ENCODE measurements at places on chromosomes 12 and 14. TPM values are rescaled to one million over a fixed set of nuclear protein-coding genes. Genes with fewer than 3 reads are reported as not detected.

DNA sequence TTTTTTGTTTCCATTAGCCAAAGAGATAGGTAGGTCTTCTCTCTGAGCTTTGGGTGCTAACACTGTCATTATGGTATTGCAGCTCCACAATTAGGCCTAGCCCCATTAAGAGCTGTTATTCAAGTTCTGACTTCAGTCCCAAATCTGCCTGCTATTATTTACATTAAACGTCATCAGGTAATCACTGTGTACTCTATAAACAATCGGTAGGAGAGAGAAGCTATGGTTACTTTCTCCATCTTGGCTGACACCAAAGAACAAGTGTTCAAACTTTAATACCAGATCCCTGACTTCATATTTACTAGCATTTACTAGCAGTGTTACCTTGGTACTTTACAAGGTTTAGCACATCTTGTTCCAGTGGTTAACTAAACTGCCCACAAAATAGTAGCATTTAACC is 305.1 kb upstream of the GARIN2 start:
- no peak for DNase-seq

DNA sequence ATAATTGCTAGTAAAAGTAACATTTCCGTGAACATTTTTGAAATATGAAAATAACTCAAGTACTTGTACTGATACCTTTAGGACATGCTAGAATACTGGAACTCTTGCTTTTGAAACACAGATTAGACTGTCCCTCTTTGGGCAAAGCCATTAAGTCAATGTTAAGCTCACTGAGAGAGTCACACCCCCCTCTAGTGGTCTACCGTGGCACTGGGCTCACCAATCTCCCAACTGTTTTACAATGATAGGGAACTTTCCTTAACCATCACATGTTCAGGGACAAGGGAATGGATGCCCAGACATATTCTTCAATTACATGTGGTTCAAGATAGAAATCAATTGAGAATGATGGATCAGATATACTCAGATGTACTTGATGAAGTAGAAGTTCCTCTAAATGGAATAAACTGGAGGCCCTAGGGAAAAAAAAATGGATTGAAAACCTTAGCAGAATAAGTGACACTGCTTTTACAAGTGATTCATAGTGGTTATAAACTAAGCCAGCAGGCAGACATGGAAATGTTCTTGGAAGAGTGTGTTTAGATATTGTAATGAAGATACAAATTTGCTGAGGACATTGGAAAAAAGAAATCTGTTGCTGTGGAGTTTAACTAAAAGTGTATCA is 17.8 kb downstream of the NANOG start:
- DNase-seq: peak; percentile 46

DNA sequence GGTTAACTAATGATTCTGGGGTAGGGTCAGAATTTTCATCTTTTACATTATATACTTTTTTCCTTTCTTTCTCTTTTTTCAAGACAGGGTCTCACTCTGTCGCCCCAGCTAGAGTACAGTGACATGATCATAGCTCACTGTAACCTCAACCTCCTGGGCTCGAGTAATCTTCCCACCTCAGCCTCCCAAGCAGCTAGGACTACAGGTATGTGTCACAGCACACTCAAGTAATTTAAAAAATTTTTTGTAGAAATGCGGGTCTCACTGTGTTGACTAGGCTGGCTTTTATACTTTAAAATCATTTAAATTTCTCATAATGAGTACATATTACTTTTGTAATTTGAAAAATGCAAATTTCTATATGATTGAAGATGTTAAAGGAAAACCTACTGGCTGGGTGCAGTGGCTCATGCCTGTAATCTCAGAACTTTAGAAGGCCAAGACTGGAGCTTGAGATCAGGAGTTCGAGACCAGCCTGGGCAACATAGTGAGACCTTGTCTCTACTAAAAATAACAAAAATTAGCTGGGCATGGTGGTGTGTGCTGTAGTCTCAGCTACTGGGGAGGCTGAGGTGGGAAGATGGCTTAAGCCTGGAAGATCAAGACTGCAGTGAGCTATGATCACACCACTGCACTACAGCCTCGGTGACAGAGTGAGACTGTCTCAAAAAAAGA is 25.7 kb downstream of the R3HDM2 start:
- no peak for DNase-seq

DNA sequence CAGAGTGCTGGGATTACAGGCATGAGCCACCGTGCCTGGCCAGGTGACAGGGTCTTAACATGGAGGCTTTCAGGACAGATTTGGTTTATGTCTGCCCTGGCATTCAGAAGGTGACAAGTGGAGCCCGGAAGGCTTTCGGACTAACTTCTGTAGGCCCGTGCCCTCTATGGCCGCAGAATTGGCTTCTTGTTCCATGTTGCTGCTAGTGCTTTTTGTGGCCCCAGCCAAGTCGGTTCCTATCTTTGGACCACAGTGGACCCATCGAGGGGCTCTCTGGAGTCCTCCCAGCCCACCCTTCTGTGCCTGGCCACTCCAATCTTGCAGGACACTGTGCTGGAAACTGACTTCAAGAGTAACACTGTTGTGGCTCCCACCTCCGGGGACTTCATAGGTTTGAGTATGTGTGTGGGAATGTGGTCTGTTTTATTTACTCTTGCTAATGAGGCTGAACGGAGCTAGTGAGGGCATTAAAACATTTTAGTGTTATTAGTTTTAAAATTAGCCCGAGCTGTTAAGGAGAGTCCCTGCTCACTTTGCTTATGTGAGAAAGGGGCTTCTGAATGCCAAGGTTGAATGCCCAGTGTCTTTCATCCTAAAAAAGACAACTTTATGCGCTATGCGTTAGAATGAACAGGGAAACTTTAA is 245.9 kb downstream of the CACNA1C start:
- no peak for DNase-seq

DNA sequence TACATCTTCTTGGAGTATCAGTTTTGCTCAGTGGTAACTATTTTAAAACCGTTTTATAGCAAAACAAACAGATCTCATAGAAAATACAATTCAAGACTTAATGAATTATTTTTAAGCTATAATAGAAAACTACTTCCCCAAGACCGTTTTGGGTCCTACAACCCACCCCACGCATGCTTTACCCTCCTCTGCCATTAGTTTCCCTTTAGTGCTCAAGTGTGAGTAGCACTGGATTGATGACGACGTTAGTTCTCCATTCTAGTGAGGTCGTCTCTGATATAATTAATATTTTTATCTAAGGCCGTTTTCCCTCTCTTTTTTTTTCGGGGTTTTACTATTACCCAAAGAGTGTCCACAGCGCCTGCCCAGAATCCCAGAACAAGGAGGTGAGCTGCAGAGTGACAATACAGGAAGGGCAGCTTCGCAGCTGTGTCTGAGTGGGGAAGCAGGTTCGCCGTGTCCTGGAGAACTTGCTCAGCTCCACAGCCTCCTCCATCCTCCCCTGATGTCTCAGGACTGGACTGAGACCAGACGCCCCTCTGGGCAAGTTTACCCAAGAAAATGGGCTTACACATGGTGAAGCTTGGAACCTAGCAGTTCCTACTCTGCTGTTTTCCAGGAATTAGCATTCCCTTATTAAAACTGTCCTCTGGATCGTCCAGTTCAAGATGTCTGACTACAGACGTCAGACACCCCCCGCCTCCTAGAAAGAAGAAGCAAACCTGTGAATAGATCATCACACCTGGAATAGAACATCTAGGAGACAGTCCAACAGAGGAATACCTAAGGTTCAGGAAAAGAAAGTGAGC is 31.9 kb upstream of the MON2 start:
- no peak for DNase-seq

DNA sequence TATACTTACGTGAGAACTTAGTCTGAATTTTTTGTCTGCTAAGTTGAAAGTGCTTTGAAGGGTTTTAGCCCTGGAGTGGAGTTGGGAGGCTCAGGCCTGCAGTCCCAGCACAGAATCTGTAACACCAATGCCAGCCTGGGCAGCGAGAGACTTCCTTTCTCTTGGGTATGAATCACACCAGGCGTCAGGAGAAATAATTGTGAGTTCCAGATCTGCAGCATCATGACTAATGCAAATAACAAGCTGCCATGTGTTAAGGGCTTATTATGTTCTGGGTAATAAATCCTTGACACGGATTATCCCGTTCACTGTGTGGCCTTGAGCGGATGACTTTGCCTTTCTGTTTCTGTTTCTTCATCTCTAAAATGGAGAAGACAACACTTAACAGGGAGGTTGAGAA is 70.6 kb downstream of the B4GALNT3 start:
- no peak for DNase-seq

GRCh38 chr14:21070083-21070609 is at the start of gene ARHGEF40:
TSS of gene ARHGEF40 (plus strand) at chr14:21070304. CDS start at chr14:21070397, 93 bp downstream.
- peak; percentile 66 for DNase-seq

DNA sequence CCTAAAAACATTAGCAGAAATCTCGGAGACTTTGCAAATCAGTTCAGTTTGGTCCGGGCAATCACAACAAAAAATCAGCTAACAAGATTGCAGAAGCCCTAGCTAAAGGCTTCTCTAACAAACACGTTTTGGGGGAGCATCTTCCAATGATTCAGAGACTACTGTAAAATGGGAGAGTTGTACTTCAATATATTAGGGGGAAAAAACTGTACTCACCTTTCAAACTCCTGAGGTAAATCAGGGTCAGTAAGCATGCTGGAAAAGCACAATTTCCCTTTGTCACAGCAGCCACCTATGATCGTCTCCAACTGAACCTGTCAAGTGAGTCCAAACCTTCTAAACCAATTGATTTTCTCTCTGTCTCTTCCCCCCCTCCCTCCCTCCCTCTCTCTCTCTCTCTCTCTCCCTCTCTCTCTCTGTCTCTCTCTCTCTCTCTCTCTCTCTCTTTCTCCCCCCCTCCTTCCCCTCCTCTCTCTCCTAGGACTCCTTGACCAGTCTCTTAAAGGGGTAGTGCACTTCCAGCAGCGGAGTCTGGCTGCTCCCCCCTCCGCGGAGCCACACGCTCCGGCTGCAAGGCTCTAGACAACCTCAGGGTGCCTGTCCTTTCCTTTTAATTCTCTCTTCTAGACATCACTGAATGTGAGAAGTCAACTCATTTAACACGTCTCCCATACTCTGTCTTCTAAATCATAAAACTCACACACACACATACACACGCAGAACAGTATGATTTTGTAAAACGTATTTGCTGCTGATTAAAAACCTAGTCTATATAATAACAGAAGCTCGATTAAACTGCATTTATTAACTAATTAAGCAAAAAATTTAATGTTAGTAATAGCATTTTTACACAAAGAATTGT is at the start of gene SOX5:
Gene SOX5 (minus strand): TSS at position 323 of the 862 bp plus-strand sequence. CDS start 69 bp downstream, at position 254.
- DNase-seq: peak; percentile 31

- DNase-seq: peak; percentile 59
These were observed 1.4 kb upstream of the ASIC1 start for GRCh38 chr12:50055831-50056638.

GRCh38 chr12:110498984-110499706 is 2.8 kb downstream of the VPS29 start:
- no peak for DNase-seq

DNA sequence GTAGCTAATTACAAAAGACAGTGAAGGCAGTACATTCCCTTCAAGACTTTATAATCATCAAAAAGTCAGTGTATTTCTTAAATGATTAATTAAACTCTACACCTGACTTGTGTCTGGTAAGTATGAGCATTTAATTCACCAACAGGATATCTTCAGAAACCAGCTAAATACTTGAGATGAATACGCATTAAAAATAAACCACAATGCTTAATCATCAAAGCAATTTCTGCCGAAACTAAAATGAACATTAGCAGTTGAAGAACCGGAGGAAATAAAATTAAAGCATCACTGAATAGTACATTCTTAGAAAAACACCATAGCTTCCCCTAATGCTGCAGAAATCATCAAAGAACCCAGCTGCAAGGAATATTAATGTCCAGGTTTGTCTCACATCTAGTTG is 32.7 kb downstream of the SLC25A21 start:
- no peak for DNase-seq

- no peak for DNase-seq
These were observed 39.4 kb upstream of the FUT8 start for GRCh38 chr14:65373016-65373670.

GRCh38 chr12:14846042-14846587 is 2.8 kb upstream of the ART4 start:
- DNase-seq: no peak

GRCh38 chr12:57476993-57477709 is 2.5 kb downstream of the ARHGAP9 start:
- no peak for DNase-seq

GRCh38 chr12:92583910-92584309 is 118.9 kb upstream of the PLEKHG7 start:
- DNase-seq: no peak

- DNase-seq: peak; percentile 63
These were observed 41.9 kb downstream of the ATP23 start for GRCh38 chr12:57983146-57983857.

DNA sequence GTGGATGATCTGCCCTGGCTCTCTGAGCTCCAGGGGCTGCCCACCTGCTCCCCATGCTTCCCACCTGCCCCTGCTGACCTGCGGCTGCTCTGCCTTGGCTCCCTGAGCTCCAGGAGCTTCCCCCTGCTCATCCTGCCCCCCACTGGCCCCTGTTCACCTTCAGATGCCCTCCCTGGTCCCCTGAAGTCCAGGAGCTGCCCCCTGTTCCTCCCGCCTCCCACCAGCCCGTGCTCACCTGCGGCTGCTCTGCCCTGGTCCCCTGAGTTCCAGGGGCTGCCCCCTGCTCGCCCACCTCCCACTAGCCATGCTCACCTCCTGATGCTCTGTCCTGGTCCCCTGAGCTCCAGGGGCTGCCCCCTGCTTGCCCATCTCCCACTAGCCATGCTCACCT is 219.7 kb downstream of the TMEM121 start:
- DNase-seq: no peak

GRCh38 chr14:74881431-74882102 is at the start of gene DLST:
TSS of gene DLST (plus strand) at chr14:74881916. CDS start at chr14:74881954, 38 bp downstream.
- DNase-seq: peak; percentile 90

DNA sequence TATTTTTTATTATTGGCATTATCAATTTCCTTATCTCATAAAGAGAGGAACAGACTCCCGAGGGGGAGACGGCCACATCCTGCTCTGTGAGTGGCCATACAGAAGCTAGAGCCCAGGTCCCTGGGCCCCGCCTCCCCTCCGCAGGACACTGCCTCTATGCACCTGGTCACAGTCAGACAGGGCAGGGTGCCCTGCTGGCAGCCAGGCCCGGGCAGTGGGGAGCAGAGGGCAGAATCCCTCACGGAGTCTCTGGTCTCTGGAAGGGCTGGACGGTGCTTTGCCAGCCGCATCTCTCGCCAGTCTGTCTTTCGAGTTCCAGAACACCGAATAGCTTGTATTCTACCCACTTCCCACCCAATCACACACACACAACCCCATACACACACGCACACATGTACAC is 16.4 kb upstream of the CACNA2D4 start:
- no peak for DNase-seq

- DNase-seq: no peak
These were observed 48.8 kb upstream of the SLC38A4 start for GRCh38 chr12:46874642-46875041.

The FOXA1 gene
- polyA plus RNA-seq: 0.13 TPM

The TXNRD1 gene
- polyA plus RNA-seq: 36.0 TPM

The TSPAN11 gene
- 7.9 TPM for polyA plus RNA-seq

The LRP1-AS gene
- polyA plus RNA-seq: 1.1 TPM

The FGF23 gene
- 0.05 TPM for polyA plus RNA-seq

The MANSC1 gene
- 18.9 TPM for polyA plus RNA-seq

The CCDC197 gene
- 0.20 TPM for polyA plus RNA-seq

The BIN2 gene
- not detected for polyA plus RNA-seq

The POTEG gene
- polyA plus RNA-seq: not detected

The IAPP gene
- polyA plus RNA-seq: not detected

The HOXC6 gene
- 5.9 TPM for polyA plus RNA-seq

The C12orf60 gene
- polyA plus RNA-seq: not detected

The PSEN1 gene
- polyA plus RNA-seq: 36.0 TPM

The KRT77 gene
- polyA plus RNA-seq: 0.04 TPM
